Mammary epithelial cell (primary cell): ENCODE measurements at places on chromosomes 7 and 10. TPM values are rescaled to one million over a fixed set of nuclear protein-coding genes. Genes with fewer than 3 reads are reported as not detected.

ACBD7 gene
- 0.33 TPM for total RNA-seq

GIMAP1 gene
- total RNA-seq = not detected in 2 replicates

EPDR1 gene
- 1.2 and 3.0 TPM in 2 replicates for total RNA-seq

CCDC146 gene
- total RNA-seq = 2.3 and 3.1 TPM in 2 replicates

TEX36 gene
- total RNA-seq = not detected

BTBD16 gene
- total RNA-seq = 0.24 TPM in 2 replicates

PRF1 gene
- not detected for total RNA-seq

TLX1 gene
- not detected in 2 replicates for total RNA-seq

OR13A1 gene
- total RNA-seq = not detected

GRCh38 chr10:117075064-117075463 is 63.0 kb downstream of the VAX1 start:
- peak; percentile 52 for DNase-seq

- no peak for DNase-seq
Measured at GRCh38 chr10:50385624-50386023, 134.3 kb upstream of the ASAH2 start.

DNA sequence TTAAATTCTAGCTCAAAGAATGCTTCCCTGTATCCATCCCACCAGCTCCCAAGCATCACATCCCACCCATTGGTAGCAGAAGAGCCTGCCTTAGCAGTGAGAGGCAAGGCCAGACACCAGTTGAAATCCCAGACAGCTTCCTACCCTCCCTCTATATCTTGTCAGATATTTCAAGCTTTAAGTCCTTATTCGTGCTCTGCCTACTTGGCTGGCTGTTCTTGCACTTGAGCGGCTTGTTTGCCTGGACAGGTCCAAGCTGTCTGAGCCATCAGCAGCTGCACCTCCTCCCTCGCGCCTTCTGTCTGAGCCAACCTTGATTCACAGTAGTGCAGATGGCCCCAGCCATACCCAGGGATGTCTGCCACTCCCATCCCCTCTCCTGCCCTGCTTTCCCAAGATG is 16.4 kb downstream of the LRRC4 start:
- peak; percentile 39 for DNase-seq

DNA sequence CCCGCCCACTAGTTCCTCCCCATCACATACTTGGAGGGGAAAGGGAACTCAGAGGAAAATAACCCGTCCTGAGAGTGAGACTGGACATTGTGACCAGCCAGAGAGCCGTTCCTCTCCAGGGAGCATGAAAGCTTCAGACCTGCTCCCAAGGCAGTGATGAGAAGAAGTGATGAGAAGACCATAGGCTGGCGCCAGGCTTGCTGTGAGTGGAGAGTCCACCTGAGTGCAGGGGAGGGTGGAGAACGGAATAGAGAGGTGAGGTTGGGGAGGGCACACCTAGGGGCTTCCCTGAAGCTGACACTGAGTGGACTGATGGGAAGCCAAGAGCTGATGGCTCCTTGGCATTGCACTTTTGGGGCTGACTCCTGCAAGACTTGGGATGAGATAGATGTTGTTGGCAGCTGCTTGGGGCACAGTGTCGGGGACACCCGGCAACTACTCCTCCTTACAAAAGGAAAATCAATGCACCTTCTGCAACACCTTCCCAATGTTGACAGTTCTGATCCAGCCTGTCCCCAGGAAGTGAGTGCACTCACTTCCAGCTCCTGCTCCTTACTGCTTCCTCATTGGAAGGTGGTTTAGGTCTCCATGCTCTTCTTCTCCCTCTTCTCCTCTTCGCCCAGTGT is 79.4 kb downstream of the EMX2 start:
- no peak for DNase-seq

DNA sequence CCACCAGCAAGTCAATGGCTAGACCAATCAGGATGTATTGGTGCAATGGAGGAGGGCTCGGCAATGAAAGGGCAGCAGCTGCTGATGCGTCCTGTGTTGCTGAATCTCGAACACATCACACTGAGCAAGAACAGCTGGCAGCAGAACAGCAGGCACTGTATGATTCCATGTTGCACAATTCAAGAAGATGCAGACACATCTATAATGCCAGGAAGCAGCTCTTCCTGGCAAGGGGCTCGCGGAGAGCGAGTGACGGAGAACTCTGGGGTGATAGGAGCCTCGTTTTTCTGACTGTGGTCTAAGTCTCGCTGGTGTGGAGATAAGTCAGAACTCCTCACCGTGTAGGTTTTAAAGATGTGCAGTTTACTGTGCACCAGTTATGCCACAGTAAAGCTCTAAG is 24.8 kb upstream of the PFKP start:
- DNase-seq = no peak

DNA sequence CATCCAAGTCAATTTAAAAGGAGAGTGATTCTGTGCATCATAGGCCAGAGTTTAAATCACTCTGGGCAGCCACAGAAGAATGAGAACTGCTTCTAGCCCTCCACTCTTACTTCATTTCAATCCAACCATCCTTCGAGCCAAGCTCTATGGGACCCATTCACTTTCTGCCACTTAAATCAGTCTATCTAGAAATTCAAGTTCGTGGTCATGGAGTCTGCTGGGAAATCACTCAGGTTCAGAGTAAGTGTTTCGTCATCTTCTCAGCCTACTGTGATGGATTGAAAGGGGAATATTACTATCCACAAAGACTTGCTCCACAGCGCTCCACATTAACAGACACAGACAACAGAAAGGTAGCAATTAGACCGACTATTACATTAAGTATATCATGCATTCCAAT is 4.6 kb downstream of the DCLRE1C start:
- no peak for DNase-seq

DNA sequence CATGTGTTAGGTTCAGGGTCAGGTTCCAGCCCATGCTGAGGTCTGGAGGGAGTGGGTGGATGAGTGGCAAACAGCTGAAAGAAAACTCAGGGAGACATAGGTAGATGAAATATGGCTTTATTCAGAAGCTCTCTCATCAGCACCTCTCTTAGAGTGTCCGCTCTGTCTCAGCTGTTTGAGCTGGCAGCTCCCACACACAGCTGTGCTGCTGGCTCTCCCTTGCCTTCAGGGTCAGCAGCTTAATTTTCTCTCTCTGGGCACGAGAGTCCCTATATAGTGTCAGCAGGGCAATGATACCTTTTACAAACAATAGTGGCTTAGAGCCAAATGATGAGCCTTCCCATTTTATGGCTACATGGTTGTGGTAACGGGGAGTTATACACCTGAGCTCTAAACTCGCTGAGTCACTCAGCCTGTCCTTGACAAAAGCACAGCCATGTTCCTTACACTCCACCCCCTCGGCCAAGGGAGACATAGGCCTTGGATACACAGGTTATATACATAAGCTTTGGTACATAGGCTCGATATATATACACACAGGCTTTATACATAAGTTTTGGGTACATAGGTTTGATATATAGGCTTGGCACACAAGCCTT is 10.4 kb downstream of the RNF133 start:
- no peak for DNase-seq

DNA sequence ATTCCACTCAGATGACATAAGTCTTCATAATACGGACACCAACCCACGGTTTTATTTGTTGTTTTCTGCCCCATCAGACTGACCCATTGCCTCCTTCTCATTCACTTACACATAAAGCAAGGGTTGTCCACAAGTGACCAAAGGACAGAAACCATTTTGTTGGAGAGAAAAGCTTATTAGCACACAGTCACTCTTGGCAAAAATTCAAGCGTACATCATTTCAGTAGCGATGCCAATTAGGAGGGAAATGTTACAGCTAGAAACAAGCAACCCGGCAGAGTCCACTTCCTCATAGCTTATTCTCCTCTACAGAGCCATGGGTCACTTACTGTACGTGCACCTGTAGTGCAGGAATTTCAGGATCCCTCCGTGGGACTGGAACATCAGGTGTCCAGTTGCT is 23.0 kb downstream of the ABLIM1 start:
- DNase-seq = no peak

- no peak for DNase-seq
Measured at GRCh38 chr7:105643851-105644250, 62.6 kb upstream of the EFCAB10 start.

DNA sequence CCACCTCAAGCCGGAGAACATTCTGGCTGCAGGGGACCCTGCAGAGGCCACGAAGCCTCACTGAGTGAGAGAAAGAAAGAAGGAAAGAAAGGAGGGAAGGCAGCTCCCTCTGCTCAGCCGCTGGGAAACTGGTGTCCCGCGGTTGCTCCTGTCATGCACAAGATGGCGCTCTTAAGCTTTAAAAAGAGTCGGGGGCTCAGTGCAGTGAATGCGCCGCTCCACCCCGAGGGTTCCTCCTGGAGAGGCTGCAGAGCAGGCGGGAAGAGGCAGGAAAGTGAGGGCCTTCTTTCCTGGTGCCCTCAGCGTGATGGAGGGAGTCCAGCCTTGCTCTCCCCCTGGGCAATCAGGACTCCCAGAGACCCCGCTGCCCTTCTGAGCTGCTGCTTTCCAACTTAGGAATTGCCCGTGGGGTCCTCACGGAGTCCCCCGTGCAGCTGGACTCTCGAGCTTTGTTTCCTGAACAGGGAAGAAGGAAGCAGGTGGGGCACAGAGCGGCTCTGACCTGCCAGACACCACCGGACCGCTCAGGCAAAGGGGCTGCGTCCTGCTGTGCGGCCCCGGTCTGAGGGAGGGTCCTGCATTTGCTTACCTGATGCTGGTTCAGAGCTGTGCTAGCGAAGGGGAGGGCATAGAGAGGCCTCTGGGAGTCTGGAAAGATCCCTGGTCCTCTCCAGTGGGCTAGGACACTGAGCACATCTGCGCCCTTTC is 141.9 kb upstream of the MKI67 start:
- no peak for DNase-seq

- no peak for DNase-seq
Measured at GRCh38 chr10:71397296-71398212, 834 bp downstream of the CDH23 start.

GRCh38 chr7:7773334-7774309 is 55.2 kb upstream of the RPA3 start:
- no peak for DNase-seq

DNA sequence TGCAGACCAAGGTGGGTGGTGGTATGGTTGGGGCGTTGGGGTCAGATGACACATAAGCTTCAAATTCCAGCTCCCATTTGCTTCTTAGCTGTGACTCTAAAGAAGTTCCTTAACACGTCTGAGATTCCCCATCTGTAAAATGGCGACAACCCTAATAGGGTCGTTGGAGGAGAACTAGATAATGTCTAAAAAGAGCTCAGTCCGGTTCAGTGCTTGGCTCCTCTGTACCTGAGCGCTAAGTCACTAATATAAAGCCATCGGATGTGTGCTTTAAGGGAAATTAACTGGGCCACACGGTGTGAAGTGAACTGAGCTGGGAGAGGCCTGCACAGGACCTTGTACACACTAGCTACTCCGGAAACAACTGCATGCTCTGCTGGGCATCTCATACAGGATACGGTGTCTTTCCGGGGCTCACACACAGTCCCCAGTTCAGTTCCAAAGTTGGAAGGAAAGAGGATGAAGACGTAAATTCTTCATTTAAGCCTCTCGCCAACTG is 476 bp upstream of the ZFYVE27 start:
- no peak for DNase-seq

DNA sequence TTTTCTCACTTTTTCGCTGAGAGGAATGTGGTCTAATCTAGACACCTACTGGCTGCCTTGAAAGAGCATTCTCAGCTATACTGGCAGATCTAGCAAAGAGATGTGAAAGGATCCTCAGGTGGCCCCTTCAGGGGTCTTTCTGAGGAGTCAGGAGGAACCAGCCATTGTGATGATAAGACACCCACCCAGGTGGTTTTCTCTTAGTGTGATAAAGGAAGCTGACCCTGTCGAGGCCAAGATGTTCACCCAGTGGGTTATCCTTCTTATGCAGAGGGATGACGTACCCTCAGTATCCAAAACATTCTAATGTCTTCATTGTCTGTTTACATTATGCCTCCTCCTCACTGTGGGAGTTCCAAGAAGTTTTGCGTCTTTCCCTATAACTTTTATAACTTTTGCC is 98.3 kb upstream of the LRGUK start:
- no peak for DNase-seq

DNA sequence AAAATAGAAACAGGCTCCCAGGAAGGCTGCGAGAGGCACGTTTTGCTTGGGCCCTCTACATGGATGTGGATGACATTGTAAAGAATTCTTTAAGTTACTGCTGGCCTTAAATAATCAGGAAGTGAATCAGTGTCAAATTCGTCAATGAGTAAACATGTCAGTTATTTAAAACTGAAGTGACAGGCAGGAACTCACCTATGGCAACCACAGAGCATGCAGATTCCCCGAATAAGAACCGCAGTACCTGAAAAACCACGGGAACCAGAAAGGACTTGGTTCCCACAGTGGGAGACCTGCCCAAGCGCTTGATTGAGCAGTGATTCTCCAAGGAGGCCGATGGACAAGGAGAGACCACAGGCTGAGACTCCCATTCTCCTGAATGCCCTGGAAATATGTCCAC is 351.2 kb upstream of the AKR1E2 start:
- DNase-seq = peak; percentile 52

GRCh38 chr10:1362589-1363445 is 306.6 kb downstream of the WDR37 start:
- no peak for DNase-seq

DNA sequence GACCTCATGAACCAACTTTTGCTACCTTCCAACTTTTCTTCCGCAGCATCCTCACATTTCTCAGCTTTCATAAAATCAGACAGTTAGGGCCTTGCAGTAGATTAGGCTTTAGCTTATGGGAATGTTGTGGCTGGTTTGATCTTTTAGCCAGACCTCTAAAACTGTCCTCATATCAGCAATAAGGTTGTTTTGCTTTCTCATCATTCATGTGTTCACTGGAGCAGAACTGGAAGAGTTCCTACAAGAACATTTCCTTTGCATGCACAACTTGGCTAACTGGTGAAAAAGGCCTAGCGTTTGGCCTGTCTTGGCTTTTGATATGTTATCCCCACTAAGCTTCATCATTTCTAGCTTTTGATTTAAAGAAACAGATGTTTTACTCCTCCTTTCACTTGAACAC is 130.0 kb upstream of the LRRTM3 start:
- no peak for DNase-seq

DNA sequence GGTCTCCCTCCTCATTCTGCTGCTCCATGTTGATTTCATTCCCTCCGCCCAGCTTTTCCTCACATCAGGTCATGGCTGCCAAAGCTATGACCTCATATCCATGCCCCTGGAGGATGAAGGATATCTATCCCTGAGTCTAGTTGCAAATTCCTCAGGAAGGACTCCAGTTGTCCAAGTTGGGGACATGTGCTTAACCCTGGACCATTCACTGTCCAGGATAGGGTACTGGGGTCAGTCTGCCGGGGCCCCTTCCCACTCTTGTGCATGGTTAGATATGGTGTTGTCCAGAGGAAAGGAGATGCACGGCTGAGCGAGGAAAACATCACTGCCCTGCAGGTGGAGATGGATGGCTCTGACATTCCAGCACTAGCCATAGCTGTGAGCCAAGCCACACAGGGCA is 51.9 kb upstream of the COMTD1 start:
- no peak for DNase-seq
